NCI-H2171 (cell line): ENCODE measurements at places on chromosomes 12 and 14.

DNA sequence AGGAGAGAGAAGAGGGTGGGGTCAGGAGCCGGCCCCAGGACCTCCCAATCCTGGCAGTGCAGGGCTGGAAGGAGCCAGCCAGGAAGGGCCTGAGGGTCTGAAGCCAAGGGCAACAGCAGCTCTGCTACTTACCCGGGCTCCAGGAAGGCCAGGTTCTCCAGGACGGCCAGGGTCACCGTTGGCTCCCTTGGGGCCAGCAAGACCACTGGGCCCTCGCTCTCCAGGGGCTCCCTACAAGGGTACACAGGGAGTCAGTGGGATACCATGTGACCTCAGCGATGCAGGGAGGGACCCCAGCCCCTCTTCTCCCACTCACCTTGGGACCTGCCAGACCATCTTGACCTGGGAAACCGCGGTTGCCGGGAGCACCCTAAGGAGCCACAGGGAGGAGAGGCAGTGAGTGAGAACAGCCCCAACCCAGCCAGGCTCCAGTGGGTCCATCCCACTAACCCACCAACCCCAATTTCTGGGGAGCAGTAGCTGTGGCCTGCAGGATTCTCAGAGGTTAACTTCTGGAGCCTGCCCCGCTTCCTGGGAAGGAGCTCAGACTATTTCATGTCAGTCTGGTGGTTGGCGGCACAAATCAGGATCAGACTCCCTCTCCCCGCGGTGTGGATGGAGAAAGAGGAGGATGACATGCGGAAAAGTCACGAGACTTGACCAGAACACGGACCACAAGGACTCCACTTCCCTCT lies 18.5 kb downstream of the COL2A1 start:
- DNase-seq: no peak

DNA sequence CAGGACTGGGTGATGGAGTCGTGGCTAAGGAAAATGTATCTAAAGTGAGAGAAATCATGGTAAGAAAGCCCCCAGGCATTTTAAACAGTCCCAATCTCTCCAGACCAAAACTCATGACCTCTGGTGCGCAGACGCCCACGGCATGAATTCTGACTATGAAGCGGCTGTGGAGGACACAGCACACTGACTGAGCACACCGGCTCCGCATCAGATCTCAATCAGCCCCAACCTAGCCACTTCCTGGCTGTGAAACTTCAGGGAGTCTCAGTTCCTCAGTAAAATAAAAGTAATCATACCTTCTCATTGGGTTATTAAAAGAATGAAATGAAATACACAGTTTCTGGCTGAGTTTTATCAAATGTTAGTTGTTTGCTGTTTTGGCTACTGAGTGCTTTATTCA lies 38.7 kb downstream of the SETD3 start:
- DNase-seq: no peak

GRCh38 chr14:22530127-22530526 lies 58.9 kb downstream of the DAD1 start:
- DNase-seq: no peak

- no peak for DNase-seq
Measured at GRCh38 chr12:13079440-13079906, 24.0 kb downstream of the GSG1 start.

DNA sequence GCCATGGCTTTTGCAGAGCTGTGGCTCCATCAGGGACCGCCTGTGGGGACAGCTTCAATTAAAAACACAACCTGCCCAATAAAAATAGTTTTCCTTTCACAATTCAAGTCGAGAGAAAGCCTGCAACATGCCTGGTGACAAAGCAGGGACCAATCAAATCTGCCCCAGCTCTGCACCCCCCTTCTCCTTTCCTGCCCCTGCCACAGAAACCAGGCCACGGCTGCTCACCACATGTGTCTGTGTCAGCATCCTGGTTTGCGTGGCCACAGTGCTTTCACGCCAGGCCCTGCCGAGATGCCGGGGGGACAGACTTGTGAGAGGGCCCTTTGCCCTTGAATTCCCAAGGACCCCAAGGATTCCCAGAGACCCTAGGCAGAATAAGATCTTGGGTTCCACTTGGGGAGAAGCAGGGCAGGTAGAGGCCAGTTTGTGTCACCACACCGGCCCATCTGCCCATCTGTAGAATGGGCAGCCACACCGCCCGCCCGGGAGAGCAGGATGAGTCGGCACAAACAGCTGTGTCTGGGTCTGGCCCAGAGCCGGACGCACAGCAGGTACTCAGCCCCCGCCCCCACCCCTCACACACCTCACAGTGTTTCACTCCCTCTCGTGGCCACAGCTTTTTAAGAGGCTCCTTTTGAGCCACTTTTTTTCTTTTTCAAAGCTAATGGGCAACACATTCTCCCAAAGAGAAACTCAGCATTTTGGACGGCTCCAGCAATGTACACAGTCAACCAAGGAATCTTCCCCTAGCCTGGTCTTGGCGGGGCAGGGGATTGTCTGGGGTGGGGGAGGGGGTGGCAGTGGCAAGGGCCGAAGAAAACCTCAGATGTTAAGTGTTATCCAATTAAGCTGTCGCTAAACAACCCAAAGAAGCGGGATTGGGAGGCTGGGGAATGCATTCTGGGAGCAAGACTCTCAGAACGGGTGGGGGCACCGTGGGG lies 41.5 kb downstream of the BCL11B start:
- no peak for DNase-seq

GRCh38 chr12:103691063-103691462 lies 104.0 kb downstream of the STAB2 start:
- DNase-seq: no peak

DNA sequence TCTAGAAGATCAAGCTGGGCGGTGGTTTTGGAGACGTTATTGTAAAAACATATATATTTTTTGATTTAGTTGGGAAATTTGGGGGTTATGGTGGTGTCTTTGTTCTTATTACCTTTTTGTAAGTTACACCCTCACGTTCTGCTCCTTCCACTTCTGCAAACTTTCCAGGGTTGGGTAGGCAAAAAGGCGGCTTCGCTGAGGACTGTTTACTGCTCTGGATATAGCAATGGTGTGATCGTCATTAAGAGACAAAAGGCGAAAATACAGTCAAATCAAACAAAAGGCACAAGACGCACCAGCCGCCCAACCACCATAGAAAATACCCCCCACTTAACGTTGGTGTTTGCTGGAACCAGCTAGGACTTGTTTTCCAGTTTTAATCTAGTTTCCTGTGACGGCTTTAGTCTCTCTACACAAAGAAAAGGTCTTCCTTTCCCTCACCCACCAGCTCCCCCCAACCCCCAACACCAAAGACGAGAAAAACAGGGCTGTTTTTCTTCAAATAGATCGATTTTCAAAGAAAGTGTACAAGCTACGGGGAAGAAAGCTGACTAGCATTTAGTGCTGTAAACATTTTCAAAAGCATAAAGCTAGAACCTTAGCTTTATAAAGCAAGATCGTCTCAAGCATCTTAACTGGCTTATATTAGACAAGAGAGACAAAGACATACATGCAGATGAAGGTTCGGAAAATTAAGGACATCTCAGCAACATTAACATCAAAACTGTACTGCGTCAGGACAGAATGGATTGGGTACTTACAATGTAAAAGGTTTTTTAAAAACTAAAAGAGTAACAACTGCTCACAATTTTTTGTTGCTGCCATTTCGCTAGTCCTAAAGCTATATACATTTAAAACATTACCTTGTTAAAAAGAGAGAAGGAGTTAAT lies 2.0 kb upstream of the SETD1B start:
- no peak for DNase-seq

GRCh38 chr12:78185109-78185508 lies 354.4 kb downstream of the NAV3 start:
- no peak for DNase-seq

DNA sequence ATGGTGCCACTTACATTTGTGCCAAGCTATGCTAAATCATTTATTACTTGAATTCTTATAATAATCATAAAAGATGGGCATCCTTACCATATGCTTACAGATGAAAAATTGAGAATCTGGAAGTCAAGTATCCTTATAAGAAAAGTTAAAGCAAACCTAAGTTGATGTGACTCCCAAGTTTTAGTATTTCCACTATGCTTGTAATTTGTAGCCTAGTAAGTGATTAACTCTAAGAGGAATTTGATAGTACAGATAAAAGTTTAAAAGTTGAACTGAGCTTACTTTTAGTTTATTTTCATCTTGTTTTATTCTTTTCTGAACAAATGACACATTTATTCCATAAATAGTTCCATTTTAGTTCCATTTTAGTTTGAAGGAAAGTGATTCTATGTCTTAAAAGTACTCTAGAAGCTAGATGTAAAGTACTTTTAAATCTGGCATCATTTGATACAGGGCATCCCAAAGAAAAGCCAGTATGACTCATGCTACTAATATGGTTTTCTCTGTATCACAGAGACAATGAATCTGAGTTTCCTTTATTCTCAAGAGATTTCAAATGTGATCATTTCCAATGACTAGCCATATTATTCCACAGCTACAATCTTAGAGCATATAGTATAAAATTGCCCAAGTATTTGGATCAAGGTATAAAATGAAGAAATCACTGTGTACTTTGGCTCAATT lies 596.0 kb downstream of the SLC16A7 start:
- no peak for DNase-seq

DNA sequence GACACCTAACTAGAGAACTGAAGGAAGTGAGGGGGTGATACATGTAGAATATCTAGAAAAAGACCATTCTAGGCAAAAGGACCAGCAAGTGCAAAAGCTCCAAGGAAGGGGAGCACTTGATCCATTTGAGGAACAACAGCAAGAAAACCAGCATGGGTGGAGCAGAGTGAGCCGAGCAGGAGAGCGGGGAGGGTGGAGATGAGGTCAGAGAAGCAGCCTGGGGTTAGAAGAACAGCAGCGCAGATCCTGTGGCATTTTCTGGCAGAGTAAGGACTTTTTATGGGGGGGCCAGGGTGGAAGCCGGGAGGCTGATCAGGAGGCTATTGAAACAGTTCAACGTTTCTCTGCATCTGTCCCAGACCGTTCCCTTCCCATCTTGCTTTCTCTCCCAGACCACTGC lies 24.5 kb upstream of the TMCC3 start:
- no peak for DNase-seq

GRCh38 chr14:70043001-70043400 lies 145.8 kb downstream of the SLC8A3 start:
- DNase-seq: no peak

DNA sequence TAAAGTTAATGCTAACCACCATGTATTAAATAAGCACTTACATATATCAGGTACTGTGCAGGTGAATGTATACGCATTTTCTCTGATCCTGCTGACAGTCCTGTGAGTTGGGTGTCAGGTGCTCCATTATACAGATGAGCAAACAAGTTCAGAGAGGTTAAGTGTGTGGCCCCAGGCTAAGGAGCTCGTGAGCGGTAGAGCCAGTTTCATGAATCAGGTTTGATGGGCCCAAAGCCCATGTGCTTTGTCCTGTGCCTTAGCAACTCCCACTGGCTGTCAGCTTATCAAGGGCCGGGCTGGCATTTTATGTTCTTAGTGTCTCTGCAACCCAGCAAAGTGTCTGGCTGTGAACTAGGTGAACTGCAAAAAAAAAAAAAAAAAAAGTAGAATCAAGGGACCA lies 701.2 kb upstream of the TBX3 start:
- no peak for DNase-seq

DNA sequence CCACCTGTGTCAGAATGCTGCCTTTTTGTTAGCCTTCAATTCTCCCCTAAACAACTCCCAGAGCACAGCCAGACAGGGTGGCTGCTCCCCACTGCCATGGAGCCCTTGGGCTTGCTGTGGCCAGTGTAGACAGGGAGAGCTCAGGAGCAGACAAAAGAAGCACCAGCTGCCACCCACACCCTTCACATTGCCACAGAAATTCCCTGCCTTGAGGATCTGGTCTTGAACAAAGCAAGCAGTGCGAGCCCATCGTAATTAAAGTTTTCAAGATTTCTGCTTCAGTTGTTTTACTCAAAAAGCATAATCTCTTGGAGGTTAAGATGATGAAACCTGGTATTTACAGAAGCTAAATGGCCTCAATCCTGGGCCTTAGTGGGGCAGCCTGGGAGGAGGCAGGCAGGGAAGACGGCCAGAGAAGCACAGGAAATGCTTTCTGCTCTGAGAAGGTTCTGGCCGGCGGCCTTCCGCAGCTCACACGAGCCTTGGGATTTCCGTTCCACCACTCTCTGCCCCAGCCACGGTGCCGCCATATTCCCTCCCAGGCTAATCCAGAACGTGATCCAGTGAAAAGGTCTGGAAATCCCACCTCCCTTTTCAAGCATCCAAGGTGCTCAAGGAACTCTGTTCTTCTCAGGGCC lies 535.2 kb downstream of the BCL11B start:
- no peak for DNase-seq
